ENCODE measurements at places on chromosomes 7 and 10.

GRCh38 chr10:83522456-83522855 is 616.9 kb upstream of the GHITM start:
- no peaks in the 10 kb centered on the region for H3K27me3 ChIP-seq
- H3K4me3 ChIP-seq, result no peak overlapping the region
- no peak overlapping the region for H3K27ac ChIP-seq

DNA sequence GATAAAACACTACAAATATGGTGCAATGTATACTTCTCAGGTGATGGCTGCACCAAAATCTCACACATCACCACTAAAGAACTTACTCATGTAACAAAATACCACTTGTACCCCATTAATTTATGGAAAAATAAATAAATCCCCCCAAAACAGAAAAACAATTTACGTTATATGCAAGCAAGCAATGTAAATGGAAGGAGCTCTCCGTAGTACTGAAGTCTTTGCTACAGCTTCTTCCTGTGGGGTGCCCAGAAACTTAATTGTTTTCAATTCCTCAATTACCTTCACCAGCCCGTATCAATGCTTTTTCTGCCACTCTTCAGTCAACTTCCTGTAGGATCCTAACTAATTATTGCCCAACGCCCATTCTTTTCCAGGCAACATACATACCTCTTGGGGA is 138.1 kb downstream of the RELN start:
- H3K27ac ChIP-seq, result no peak overlapping the region
- H3K36me3 ChIP-seq, result no peaks in the 10 kb centered on the region
- DNase-seq, result no peak
- no peak overlapping the region for H3K4me3 ChIP-seq

GRCh38 chr10:113620936-113621335 is 42.9 kb downstream of the NRAP start:
- no peaks in the 10 kb centered on the region for H3K27me3 ChIP-seq
- H3K4me3 ChIP-seq, result no peak overlapping the region
- H3K4me1 ChIP-seq, result peaks cover 13% of the 10 kb centered on the region
- no peak for DNase-seq

GRCh38 chr7:45026984-45027773 is 27.2 kb downstream of the CCM2 start:
- no peak overlapping the region for H3K27ac ChIP-seq
- peaks cover 6% of the 10 kb centered on the region for H3K36me3 ChIP-seq
- no peaks in the 10 kb centered on the region for H3K27me3 ChIP-seq
- no peak for DNase-seq
- H3K4me1 ChIP-seq, result no peaks in the 10 kb centered on the region
- peak overlapping the region; percentile 12 for H3K4me3 ChIP-seq

- no peak overlapping the region for H3K4me3 ChIP-seq
- no peak for DNase-seq
- no peak overlapping the region for H3K27ac ChIP-seq
Observed at GRCh38 chr7:23594879-23595604, 2.1 kb upstream of the CCDC126 start.

GRCh38 chr7:14414274-14414986 is 425.0 kb upstream of the ETV1 start:
- H3K36me3 ChIP-seq, result no peaks in the 10 kb centered on the region
- H3K4me3 ChIP-seq, result no peak overlapping the region
- no peaks in the 10 kb centered on the region for H3K27me3 ChIP-seq
- no peak for DNase-seq
- H3K4me1 ChIP-seq, result no peaks in the 10 kb centered on the region

DNA sequence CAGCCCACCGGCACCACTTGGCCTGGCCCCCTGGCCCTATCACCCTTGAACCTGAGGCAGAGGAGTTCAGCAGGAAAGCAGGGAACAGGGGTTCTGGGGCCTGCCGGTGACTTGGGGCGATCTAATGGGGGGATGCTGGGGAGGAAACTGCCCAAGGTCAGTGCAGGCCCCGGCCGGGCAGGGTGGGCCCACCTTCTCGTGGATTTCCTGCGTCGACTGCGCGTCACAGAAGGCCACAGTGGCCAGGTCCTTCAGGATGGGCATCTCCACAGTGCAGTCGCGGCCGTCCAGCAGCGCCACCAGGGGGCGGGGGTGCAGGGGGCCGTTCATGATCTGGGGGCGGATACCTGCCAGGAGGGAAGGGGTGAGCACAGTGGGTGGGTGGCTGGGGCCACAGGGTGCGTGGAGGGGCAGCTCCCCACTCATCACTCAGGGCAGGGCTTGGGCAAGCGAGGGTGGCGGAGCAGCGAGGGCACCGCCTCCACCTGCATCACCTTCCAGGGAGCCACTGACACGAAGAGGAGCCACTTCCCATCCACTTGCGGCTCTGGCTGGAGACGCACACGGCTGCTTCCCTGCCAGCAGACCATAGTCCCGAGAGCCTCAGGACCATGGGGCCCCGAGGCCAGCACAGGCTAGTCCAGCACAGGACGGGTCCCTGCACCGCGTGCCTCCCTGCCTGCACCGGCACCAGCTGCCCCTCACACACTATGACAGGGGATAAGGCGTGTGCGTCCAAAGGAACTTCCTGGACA is 61.4 kb downstream of the ZRANB1 start:
- H3K36me3 ChIP-seq, result no peaks in the 10 kb centered on the region
- H3K4me3 ChIP-seq, result no peak overlapping the region
- no peaks in the 10 kb centered on the region for H3K27me3 ChIP-seq
- peak; percentile 46 for DNase-seq

- no peaks in the 10 kb centered on the region for H3K4me1 ChIP-seq
- no peak for DNase-seq
- no peak overlapping the region for H3K4me3 ChIP-seq
Observed at GRCh38 chr7:30451539-30452279, 26.9 kb downstream of the NOD1 start.

Data from right lobe of liver (tissue), 6 donors.